ENCODE measurements at places on chromosomes 11 and 22. TPM values are rescaled to one million over a fixed set of nuclear protein-coding genes. Genes with fewer than 3 reads are reported as not detected.

The UBASH3B gene
- total RNA-seq: 31.5 TPM

The SBF1 gene
- 79.2 TPM for total RNA-seq

The SPI1 gene
- 10.6 TPM for total RNA-seq

The PHF21A gene
- total RNA-seq: 51.1 TPM

The ELMOD1 gene
- 0.39 TPM for total RNA-seq

The CREB3L1 gene
- 39.6 TPM for total RNA-seq

The TCF20 gene
- 64.9 TPM for total RNA-seq

The CENATAC gene
- total RNA-seq: 51.6 TPM

The PLAAT4 gene
- total RNA-seq: 56.7 TPM

The RHOD gene
- total RNA-seq: 15.2 TPM

The GPHA2 gene
- total RNA-seq: not detected

The GLB1L3 gene
- not detected for total RNA-seq

The OR51A2 gene
- not detected for total RNA-seq

The FOLH1 gene
- 0.65 TPM for total RNA-seq

The NAALADL1 gene
- total RNA-seq: 10.3 TPM

The ANO1 gene
- 75.5 TPM for total RNA-seq

The TSGA10IP gene
- total RNA-seq: 0.68 TPM

The GRIK4 gene
- 0.21 TPM for total RNA-seq

The SYT13 gene
- not detected for total RNA-seq

The MYOD1 gene
- not detected for total RNA-seq

The P2RY2 gene
- total RNA-seq: 20.2 TPM

The PLEKHA7 gene
- 94.4 TPM for total RNA-seq

The PTPN5 gene
- total RNA-seq: 2.6 TPM

The CLTCL1 gene
- 5.8 TPM for total RNA-seq

The ADM gene
- total RNA-seq: 21.9 TPM

The MRGPRF gene
- total RNA-seq: 75.2 TPM
